ENCODE measurements at places on chromosomes 13 and 19.

- no peak for DNase-seq
Observed at GRCh38 chr19:560121-560520, 12.3 kb upstream of the BSG start.

- DNase-seq: no peak
Observed at GRCh38 chr13:110590577-110590976, 24.8 kb upstream of the NAXD start.

DNA sequence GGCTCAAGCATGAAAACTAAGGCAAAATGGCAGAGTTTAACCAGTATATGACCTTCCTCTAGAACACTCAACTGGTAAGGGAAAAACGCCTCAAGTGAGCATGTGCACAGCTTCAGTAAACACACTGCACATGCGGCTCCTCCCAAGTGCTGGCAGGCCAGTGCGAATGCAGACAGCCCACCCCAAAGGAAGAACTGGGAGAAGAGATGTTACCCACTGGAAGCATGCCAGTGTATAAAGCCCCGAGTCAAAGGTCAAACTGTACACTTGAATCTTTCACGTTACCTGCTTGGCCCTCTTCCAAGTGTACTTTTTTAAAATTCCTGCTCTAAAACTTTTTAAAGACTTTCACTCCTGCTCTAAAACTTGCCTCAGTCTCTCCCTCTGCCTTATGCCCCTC is 19.2 kb upstream of the RCBTB1 start:
- DNase-seq: no peak

DNA sequence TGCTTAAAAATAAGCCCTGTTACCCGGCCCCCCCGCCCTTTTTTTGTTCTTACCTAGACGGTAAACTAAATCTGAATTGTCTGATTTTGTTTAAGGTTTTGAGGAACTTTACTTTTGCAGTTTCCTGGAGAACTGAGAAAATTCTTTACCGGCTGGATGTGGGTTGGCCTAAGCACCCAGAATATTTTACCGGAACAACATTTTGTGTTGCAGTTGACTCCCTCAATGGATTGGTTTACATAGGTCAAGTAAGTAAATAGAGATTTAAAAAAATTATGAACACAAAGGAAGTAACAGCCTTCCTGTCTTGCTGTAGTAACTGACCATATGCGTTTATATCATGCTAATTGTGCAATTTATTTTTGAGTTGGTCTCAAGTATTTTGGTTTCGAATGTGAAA is 785 bp downstream of the NHLRC3 start:
- no peak for DNase-seq

- DNase-seq: no peak
Observed at GRCh38 chr13:79423801-79424642, 18.0 kb upstream of the RBM26 start.

- no peak for DNase-seq
Observed at GRCh38 chr19:35862528-35862927, 5.8 kb downstream of the KIRREL2 start.

- no peak for DNase-seq
Observed at GRCh38 chr19:45497791-45498190, 452 bp upstream of the PPM1N start.

DNA sequence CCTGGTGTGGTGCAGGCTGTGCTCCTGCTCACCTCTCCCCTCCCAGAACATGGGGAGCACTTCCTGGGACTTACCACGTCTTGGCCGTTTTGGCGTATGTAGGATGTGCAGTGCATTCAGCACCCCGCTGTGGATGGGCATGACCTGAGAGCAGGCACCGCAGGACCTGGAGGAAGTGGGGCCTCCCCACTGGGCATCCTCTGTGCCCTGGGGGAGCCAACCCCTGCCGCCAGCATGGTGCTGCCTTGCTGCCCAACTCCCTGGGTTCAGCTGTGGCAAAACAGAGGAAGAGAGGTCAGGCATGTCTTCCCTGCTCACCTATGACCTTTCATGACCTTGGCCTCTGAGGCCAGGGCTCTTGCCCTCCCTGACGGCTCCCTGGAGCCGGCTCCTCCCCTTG is 103.5 kb downstream of the RAB20 start:
- no peak for DNase-seq

- no peak for DNase-seq
Observed at GRCh38 chr13:34944751-34945150, 2.7 kb downstream of the NBEA start.

- DNase-seq: peak; percentile 77
Observed at GRCh38 chr19:4744451-4745174, 21.0 kb upstream of the DPP9 start.

DNA sequence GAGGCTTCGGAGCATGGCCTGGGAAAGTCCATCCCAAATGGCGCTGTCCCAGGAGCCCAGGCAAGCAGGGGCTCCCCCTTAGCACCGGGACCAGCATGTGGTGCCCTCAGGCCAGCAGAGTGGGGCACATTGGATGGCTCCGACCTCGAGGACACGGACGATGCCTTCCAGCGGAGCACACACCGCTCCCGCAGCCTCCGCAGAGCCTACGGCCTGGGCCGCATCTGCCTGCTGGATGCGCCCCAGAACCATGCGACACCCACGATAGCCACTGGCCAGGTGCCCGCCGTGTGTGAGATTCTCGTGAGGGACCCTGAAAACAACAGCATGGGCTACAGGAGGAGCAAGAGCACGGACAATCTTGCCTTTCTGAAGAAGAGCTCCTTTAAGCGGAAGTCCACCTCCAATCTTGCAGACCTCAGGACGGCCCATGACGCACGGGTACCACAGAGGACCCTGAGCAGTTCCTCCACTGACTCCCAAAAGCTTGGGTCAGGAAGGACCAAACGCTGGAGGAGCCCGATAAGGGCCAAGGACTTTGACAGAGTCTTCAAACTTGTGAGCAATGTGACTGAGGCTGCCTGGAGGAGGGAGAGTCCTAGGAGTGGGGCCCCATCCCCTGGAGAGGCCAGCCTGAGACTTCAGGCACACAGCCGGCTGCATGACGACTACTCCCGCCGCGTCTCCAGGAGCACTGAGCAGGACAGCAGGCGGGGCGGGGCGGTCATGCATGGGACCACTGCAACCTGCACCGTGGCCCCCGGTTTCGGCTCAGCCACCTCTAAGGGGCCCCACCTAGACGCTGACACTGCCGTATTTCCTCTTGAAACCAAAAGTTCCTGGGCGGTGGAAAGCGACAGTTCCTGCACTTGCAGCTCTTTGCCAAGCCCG is 63.1 kb downstream of the SPATA13 start:
- no peak for DNase-seq

DNA sequence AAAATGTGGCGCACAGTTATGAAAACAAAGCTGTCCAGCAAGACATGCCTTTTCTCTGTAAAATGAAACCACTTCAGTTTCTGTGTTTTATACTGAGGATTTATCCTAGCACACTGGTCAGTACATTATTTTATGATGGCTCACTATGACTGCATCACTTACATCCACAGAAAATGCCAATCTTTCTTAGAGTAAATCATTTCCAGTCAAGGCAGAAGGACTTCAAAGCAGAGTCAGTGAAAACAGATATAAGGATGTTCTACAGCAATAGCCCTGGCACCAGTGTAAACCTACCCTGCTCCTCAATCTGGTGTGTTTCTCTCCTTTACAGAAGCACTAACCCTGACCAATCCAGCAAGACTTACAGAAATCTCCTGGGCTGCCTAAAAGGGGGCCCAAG is 473.5 kb downstream of the GPC6 start:
- DNase-seq: no peak

DNA sequence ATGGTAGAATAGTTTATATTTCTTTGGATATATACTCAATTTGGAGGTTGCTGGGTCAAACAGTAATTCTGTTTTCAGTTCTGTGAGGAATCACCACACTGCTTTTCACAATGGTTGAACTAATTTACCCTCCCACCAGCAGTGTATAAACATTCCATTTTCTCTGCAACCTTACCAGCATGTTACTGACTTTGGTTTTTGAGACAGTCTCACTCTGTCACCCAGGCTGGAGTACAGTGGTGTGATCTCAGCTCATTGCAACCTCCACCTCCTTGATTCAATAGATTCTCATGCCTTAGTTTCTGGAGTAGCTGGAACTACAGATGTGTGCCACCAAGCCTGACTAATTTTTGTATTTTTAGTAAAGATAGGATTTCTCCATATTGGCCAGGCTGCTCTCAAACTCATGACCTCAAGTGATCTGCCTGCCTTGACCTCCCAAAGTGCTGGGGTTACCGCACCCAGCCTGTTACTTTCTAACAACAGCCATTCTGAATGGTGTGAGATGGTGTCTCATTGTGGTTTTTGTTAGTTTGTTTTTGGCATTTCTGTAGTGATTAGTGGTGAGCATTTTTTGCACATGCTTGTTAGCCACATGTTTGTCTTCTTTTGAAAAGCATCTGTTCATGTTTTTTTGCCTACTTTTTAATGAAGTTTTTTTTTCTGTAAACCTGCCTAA is 12.5 kb downstream of the ZNF714 start:
- no peak for DNase-seq

- DNase-seq: no peak
Observed at GRCh38 chr13:74093691-74094090, 40.5 kb downstream of the KLF12 start.

GRCh38 chr19:14105680-14106079 is 11.9 kb downstream of the PRKACA start:
- DNase-seq: no peak

DNA sequence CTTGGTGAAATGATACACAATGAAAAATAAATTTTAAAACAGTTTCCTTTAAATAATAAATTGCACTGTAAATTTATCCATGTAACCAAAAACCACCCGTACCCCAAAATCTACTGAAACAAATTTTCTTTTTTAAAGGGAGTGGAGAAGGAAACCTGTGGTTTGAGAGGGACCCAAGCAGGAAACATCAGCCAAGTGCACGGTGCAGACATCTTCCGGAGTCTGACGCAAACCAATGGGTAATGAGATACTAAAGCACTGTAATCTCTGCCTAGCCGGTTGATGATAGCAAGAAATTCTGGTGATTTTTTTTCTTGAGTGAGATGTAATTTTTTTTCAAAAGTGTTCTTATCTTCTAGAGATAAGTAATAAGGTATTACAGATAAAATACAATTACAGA is 115.4 kb downstream of the ABCC4 start:
- no peak for DNase-seq

GRCh38 chr19:50912727-50913716 is 1.8 kb upstream of the KLK4 start:
- DNase-seq: no peak

DNA sequence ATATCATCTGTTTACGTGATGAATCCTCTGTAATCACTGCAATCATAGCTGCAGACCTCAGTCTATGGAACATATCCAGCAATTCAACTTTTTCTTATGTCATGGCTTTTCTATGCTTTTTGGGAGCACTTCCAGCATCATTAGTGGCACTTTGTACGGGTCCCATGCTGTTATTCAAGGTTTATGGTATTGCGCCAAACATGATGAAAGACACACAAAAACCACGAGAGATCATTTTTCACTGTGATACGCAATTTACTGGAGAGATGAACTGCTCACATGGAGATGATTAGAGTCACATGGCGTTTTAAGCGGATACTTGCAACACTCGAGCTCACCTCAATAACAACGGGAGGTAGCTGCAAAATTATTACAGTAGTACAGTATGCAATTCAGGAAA is 2101.7 kb upstream of the PCDH20 start:
- DNase-seq: no peak

DNA sequence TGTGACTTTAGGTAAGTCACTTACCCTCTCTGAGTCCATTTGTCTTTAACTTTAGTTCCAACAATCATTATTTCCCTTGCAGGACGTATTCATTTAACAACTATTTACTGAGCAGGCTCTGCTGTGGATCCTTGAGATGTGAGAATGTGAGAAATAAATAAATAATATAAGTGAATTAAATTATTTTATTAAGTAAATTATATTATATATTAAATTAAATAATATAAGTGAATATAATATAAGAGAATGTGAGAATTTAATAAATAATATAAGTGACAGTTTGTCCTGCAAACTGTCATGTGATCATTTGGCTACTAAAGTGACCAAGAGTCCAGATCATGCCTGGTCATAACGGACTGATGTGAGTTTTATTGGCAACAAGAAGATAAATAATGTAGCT is 598 bp downstream of the OR2Z1 start:
- no peak for DNase-seq

GRCh38 chr19:5086725-5087439 is 118.0 kb downstream of the KDM4B start:
- DNase-seq: no peak

- no peak for DNase-seq
Observed at GRCh38 chr19:11066326-11066725, 22.9 kb upstream of the LDLR start.
